DMS 273 treated with DMSO at 0.1 percent for 48 hours (cell line): ENCODE measurements at places on chromosomes 2 and 18.

GRCh38 chr2:23327416-23327815 lies 57.6 kb upstream of the KLHL29 start:
- DNase-seq, result no peak

DNA sequence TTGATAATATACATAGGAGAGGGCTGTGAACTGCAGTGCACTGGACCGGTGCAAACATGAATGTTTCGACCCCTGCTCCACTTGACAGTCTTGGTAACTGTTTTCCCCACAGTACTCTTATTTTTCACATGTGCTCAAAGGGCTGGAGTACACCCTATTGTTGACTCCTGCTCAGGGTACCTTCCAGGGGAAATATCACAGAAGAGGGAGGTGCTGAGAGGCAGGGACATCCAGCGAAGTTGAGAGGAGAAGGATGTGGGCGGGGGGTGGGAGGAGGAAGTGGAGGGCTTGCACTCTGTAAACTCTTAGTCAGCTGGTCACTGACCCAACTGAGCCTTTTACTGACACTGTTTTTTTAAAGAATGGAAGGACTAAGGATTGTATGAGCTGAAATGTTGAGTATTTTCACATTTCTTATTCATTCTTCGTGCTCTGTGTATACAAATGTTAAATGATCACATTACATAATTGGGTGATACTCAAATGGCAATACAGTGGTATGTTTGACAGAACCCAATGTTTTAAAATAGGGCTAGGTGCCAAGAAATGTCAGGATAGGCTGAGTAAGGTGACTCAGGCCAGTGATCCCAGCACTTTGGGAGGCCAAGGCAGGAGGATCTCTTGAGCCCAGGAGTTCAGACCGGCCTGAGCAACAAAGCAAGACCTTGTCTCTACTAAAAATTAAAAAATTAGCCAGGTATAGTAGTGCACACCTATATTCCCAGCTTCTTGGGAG lies 10.0 kb downstream of the INPP4A start:
- DNase-seq, result no peak

DNA sequence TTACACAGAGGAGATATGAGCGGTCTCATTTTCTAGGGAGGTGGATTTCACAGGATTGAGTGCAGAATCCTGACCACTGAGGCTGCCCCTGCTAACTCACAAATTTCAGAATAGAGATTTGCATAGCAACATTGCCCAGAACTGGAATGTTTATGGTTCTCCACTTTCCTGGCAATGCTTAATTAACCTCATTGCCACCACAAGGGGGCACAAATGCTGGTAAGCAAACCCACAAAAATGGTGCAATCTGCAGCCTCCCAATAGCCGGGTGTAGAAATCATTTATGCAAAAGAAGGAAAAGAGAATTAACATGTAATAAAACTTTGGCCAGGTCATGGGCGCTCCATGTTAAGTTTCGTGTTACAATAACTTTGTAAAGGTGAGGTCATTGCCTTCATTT lies 112.4 kb downstream of the CYRIA start:
- no peak for DNase-seq

- no peak for DNase-seq
Observed at GRCh38 chr2:54858021-54858681, 134.7 kb downstream of the EML6 start.

GRCh38 chr2:120231564-120231973 lies 8.4 kb upstream of the TMEM185B start:
- no peak for DNase-seq

GRCh38 chr2:113162173-113162572 lies 11.6 kb upstream of the PSD4 start:
- no peak for DNase-seq

DNA sequence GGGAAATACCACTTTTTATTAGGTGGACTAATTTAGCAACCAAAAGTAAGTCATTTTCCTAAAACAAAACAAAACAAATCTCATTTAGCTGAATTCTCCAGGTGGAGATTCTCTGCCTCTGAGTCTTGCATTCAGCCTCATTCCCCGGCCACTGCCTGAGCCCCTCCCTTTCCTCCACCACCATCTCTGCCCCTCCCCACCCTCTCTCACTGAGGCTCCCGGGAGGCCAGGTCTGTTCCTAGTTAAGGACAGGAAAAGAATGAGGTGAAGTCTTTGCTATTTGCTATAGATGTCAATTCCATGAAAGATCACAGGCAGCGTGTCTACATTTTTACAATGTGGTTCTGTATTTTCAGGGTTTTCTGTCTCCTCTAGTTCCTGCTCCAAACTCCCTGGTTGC lies 83.0 kb upstream of the SOX11 start:
- DNase-seq, result no peak

- no peak for DNase-seq
Observed at GRCh38 chr18:63022429-63023022, 297.0 kb downstream of the BCL2 start.

DNA sequence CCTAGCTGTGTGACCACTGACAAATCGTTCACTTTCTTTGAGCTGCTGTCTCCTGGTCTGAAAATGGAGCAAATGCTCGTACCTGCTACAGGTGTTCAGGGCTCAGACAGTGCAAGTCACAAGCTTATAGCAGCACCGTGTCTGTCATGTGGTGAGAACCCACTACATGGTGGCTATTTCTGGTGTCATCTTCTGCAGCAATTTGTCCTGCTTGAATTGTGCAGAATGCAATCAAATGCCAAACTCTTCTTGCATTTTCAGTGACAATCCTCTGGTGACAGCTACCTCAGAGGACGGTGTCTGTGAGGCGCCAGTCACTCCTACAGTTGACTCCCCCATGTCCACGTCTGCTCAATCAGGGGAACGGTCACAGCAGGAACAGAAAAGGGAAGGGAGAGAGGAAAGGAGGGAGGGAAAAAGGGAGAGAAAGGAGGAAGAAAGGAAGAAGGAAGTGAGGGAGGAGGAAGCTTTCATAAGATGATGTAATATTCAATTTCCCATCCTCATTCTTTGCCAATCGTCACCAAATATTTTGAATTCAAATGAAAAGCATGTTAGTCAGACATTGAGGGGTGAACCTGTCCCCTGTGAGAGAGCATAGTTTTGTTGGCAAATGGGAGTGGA lies 122.2 kb downstream of the BCL2 start:
- DNase-seq, result no peak

DNA sequence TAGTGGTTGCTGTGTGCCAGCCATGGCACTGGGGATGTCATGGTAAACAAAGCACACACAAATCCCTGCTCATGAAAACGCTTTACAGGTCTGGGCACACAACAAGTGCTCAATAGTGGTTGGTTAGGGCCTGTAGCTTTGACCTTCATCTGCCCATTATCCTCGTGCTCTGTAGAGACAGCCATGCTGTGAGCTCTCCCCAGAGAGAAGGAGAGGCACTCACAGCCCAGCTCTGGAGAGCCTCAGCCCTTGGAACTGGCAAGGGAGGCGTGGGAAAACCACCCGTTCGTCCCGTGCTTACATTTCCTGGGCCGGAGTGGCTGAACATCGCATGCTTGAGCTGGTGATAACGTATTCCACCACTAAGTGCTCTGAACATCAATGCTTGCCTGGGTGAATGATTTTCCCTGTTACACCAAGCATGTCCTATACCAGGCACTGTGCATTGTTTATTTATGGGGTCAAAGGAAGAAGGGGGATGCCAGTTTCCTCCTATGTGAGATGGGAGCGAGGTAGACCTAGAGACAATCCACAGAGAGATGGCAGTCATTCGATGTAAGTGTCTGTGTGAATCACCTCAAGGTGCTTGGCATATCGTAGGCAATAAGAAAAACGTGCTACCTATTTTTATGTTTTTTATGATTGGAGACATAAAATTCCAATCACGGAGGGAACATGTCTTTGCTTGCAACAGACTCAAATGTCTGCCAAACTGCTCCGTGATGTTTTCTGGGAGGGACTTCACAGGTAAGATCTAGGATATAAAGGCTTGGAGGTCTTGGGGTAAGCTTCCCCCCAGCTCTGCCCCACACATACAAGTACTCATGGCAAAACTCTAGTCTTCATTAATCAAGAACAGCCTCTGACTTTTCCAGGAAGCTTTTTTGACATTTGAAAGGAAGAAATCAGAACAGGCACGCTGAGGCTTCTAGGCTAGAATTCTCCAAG lies 75.5 kb downstream of the DDX1 start:
- DNase-seq, result no peak

DNA sequence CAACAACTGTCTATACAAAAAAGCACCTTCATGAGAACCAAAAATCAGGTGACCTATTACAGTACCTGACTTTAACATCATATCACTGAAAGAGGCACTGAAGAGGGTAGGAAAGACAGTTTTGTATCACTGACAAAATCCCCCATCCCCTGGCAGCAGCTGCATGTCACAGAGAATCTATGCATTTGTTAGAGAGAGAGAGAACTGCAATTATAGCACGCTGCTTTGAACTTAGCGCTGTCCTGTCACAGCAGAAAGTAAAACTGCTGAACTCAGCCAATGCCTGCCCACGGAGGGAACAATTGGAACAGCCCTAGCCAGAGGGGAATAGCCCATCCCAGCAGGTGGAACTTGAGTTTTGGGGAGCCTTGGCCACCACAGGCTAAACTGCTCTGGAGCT lies 75.1 kb upstream of the NOL4 start:
- no peak for DNase-seq

DNA sequence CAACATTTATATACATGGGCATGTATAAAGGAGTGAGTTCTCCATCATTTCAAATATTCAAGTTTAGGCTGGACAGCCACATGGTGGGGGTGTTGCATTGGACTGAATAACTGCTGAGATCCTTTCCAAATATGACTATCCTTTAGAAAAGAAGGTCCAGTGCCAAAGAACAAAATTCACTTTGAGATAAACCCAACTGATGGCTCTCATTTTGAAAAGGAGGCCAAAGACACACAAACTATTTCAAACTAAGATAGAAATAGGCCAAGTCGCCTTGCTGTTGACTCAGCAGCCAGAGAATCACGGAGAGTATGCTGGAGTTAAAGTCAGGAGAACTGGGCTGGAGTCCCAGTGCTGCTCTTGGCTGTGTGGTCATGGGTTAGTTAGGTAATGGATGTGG lies 204.5 kb upstream of the LRATD1 start:
- DNase-seq, result no peak

- DNase-seq, result no peak
Observed at GRCh38 chr2:101197814-101198213, 46.6 kb upstream of the TBC1D8 start.

DNA sequence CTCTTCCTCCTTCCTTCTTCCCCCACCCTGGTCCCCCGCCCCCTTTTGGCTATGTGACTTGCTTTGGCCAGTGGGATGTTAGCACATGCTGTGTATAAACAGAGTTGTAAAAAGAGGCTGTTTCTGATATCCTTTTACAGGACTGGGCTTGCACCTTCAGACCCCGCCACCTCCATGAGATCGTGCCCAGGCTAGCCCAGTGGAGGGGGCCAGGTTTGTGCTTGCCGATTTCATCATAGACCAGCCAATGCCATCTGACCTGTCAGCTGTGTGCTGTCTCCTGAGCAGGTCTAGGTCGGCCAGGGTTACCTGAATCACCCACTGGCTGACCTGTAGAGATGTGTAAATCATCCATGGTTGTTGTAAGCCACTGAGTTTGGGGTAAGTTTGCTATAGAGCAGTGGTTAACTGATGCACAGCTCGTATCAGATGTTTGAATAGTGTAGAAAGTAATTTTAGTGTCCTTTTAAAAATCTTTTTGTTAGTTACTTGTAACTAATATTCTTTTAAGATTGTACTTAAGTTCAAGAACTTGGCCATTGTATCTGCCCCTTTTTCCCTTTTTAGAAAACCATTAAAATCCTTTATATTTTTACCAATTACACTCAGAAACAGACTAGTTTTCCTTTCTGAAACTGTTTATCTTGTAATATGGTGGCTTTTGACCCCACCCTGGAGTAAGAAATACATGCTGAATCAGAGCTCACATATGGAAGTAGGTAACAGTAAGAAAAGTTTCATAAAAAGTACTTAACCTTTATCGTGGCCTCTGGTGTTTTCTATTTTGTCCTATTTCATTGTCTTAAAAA lies 122.0 kb upstream of the MGAT5 start:
- no peak for DNase-seq

- no peak for DNase-seq
Observed at GRCh38 chr18:76380791-76381405, 114.1 kb downstream of the ZNF516 start.

- no peak for DNase-seq
Observed at GRCh38 chr18:73381699-73382036, 513.9 kb upstream of the NETO1 start.

DNA sequence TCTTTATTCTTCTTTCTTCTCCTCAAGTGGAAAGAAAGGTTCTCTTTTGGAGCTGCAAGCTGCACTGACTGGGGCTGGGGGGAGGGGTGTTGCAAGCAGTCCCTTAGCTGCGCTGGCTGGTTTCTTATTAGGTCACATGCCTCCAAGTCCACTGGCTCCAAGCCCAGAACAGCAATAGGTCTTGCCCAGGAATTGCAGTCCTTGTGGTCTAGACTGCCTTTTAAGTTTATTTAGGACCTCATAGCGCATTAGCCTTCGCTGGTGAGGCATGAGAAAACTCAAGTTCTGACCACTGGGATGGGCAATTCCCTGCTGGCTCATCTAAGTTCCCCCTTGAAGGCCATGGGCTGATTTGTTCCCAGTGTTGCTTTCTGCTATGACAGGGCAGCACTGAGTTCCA lies 138.6 kb upstream of the SCN7A start:
- no peak for DNase-seq

GRCh38 chr2:134582547-134582899 lies 136.3 kb downstream of the TMEM163 start:
- DNase-seq, result no peak

GRCh38 chr18:13223311-13224143 lies 5.0 kb downstream of the LDLRAD4 start:
- no peak for DNase-seq

GRCh38 chr2:205767617-205768016 lies 85.3 kb downstream of the NRP2 start:
- DNase-seq, result no peak

DNA sequence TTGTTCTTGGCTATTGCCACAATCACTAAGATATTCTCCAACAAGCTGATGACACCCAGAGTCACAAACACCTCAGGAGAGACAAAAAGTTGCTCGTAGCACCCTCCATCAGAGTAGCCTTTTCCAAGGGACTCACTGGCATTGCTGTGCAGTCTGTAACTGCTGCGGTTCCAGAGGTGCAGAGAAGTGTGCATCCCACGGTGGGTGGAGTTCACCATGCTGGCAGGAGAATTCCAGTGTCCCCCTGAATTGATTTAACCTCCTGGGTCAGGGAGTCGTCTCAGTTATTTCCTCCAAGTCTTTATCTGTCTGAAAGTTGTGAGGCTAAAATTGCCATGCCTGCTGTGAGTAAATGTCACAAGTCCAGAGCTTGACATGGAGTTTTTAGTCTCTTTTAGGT lies 443 bp downstream of the MC4R start:
- DNase-seq, result no peak

GRCh38 chr2:9820020-9820973 lies 23.0 kb upstream of the TAF1B start:
- no peak for DNase-seq

GRCh38 chr2:88054782-88055370 lies 707 bp downstream of the KRCC1 start:
- no peak for DNase-seq
